ENCODE measurements at places on chromosomes 7 and 10.

DNA sequence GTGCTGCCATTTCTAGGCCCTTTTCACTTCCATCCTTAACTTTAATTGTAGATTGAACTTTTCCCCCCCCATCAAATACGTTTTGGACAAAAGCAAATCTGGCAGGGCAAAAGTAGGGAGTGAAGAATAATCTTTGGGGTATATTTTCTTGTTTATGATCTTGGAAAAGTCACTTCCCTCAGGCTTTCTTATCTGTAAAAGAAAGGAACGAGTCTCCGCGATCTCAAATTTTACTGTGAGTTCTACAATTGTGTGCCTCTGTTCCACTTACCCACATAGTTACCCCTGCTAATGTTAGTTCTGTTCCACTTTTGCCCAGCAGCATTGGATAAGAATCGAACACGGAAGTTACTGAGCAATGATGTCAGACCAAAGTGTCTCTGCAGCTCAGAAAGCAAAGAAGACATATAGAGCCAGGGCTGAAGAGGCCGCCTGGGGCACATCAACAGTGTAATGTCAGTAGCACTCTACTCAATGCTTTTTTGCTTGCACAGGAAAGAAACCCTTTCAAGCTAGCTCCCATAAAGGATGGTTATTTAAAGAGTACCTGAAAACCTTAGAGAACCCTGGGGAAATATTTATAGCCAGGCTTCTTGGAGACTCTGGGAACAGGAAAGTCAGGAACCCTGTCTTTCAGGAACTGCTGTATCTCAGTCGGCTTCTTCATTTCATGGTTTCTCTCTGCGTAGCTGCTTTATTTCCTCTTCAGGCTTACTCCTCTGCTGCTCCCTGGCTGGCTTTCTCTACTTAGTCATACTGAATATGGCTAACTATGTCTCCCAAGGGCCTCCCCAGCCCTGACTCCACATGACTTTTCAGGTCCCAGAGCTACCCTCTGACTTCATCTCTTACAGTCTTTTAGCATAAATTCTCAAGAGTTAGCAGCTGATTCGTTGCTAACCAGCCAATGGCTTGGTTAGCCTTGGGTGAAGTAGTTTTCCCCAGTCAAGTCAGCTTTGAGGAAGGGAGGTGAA is 123.7 kb upstream of the FAM3C start:
- no peak for DNase-seq

GRCh38 chr10:94287336-94287735 is 75.4 kb downstream of the NOC3L start:
- DNase-seq: no peak

- DNase-seq: no peak
Measured at GRCh38 chr10:23157691-23158369, 34.3 kb upstream of the PTF1A start.

DNA sequence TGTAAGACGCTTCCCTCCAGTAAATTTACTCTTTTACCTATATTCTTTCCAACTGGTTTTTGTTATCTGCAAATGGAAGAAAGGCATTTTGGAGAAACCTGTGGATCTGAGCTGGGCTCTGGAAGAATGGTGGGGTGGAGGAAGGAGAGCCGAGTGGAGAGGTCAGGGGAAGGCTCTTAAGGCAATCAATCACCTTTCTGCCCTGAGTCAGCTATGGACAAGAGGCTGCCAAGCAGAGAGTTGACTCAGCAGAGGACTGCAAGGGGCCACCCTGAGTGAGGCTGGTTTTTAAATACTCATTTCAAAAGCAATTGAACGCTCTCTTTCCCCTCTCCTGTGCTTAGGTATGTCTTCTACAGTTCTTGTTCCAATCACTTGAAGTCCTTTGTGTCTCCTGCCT is 81.8 kb downstream of the SPAG6 start:
- no peak for DNase-seq

DNA sequence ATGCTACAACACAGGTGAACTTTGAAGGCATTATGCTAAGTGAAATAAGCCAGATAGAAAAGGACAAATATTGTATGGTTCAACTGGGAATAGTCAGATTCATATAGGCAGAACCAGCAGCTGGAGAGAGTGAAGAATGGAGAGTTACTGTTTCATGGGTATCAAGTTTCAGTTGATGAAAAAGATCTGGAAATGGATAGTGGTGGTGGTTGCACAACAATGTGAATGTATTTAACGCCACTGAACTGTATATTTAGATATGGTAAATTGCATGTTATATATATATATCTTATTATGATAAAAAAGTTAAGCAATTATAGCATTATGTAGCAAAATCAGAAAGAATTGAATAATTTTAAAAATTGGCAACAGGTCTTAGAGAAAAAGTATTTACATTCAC is 3.9 kb downstream of the LMBR1 start:
- DNase-seq: no peak

DNA sequence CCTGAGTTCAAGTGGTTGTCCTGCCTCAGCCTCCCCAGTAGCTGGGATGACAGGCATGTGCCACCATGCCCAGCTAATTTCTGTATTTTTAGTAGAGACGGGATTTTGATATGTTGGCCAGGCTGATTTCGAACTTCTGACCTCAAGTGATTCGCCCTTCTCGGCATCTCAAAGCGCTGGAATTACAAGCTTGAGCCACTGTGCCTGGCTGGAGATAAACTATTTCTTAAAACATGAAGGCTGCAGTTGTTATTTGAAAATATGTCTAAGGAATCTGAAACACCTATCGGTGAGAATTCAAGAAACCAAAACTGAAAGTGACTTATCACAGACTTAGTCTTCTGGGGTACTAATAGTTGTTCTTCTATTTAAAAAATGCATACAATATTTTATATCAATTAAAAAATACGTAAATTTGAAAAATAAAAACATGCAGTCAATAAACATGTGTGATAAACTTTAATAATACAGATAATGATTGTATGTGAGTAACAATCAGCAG is 176.9 kb upstream of the PRSS58 start:
- no peak for DNase-seq

DNA sequence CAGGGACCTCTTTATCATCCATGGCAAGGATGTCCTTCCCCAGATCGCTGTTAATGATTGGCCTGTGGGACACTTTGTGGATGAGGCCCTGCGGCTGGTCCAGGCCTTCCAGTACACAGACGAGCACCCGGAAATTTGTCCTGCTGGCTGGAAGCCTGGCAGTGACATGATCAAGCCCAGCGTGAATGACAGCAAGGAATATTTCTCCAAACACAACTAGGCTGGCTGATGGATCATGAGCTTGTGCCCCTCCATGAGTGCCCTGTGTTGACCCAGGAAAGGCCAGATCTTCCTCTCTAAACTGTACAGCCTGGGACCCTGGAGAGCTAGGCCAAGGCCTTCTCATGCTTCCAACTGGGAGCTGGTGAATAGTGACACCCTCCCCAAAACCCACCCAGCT is 124.1 kb downstream of the CUL2 start:
- no peak for DNase-seq

DNA sequence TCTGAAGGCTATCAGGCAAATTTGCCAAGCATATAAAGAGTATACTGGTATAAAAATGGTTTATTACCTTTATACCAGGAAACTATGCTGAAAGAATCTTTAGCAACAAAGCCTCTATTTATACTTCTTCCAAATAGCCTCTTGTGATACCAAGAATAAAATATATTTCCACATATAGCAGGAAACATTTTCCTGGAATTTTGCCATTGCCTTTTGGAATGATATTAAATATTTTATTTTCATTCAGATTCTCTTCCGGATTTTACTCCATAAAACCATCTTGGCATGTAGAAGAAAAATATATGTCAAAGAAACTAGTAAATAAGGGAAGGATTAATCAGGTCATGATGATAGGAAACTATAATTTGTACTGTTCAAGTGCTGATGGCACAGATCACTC is 17.7 kb downstream of the SOSTDC1 start:
- DNase-seq: no peak

DNA sequence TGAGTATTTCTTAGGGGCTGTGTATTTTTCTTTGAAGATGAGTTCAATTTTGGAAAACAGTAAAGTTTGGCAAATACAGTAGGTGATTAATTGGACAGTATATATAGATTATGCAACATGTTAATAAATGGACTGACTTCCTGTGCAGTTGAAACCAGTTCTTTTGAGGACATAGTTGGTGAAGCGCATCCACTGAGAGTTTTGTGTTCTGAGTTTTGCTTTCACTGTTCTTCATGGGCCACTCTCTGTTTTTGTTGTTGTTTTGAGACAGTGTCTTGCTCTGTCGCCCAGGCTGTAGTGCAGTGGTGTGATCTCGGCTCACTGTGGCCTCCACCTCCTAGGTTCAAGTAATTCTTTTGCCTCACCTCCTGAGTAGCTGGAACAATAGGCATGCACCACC is 109.0 kb downstream of the SDHAF3 start:
- no peak for DNase-seq

DNA sequence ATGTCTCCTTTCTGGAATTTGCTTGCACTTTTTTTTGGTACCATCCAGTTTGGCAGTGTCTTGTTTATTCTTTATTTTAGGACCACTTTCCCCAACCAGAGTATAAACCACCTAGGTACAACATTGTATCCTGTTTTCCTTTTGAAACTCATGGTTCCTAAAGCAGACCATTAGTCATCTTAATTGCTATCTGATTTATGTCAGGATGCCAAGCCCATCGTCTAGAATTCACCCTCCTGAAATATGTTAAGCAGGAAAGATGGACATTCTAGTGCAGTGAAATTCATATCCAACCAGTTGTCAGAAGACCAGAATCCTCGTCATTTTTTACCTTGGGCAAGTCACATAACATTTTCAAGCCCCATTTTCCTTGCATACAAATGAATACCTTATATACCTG is 223.6 kb upstream of the KMT2E start:
- no peak for DNase-seq

- DNase-seq: no peak
Measured at GRCh38 chr7:152414779-152415178, 21.0 kb downstream of the KMT2C start.

- DNase-seq: peak; percentile 41
Measured at GRCh38 chr7:21412410-21412851, 15.5 kb upstream of the SP4 start.

All from CD4-positive, alpha-beta T cell treated with Interleukin-4 for 1 hour (primary cell).